ENCODE measurements at places on chromosomes 2 and 18.
A peak's percentile ranks its signal among the peaks of the same experiment; 100 is the strongest.

- no peak for DNase-seq
Measured at GRCh38 chr2:71064110-71064611, 4.3 kb upstream of the NAGK start.

DNA sequence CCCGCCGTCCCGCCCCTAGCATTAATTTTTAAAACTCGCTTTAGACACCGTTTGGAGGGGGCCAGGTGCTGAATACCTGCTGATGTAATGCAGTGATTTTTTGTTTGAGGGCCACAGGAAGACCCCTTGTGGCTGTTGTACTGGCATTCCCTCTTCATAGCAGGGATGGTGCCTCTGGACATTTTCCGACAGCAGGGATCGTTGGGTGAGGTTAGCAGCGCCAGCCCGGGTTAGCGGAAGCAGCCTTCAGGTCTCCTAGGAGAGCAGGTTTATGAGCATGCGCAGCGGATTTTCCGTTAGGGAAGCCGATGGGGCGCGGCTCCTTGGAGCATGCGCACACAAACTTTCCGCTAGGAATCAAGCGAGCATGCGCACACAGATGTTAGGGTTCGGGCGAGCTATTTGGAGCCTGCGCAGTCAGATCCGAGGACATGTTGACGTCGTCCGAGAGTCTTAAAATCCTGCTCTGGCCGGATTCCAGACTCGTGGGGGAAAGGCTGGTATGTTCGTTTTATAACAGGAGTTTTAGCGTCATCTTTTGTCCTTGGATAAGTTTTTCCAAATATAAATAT lies 17.2 kb upstream of the C2orf74 start:
- DNase-seq, result peak; percentile 90

DNA sequence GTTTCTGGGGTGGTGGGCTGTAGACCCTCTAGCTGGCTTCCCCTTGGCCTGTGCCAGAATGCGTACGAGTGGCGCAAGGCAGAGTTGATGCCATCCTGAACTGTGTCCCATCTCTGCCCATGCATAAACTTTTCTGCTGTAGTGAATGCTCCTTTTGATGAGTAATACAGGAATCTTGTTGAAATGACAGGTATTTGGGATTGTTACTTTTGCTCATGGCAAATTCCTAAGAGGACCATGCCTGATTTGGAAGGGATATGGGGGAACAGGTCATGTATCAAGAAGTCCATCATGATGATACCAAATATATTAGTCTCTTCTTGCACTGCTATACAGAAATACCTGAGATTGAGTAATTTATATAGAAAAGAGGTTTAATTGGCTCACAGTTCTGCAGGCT lies 648.0 kb downstream of the SLC4A3 start:
- no peak for DNase-seq

GRCh38 chr2:30122362-30122761 lies 24.4 kb upstream of the YPEL5 start:
- DNase-seq, result no peak

- DNase-seq, result no peak
Measured at GRCh38 chr2:106812383-106812782, 73.6 kb downstream of the ST6GAL2 start.

- DNase-seq, result no peak
Measured at GRCh38 chr2:239192456-239192855, 208.4 kb downstream of the HDAC4 start.

GRCh38 chr2:201660293-201660895 lies 17.1 kb upstream of the TMEM237 start:
- no peak for DNase-seq

All from CD4-positive, alpha-beta memory T cell (primary cell).